ENCODE measurements at places on chromosomes 16 and 17. TPM values are rescaled to one million over a fixed set of nuclear protein-coding genes. Genes with fewer than 3 reads are reported as not detected.

DNA sequence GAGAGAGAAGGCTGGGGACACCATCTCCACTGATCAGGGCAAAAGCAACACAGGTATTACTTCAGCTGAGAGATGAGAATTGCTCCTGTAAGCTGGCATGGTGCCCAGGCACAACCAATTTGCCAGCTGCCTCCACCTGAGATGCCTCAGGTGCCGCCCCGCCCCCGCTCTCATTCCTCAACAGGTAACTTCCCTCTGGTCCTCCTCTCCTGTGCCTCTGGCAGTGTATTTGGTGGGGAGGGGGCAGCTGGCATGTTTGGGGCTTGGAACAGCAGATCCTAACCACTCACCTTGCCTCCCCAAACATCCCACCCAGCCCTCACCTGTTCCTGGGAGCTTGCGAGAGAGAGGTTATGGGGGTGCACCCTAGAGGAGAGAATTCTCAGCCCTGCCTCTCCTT lies 2.9 kb upstream of the SRCIN1 start:
- H3K4me1 ChIP-seq, result peaks cover 11% of the 10 kb centered on the region
- H3K36me3 ChIP-seq, result no peaks in the 10 kb centered on the region
- DNase-seq, result no peak
- H3K4me3 ChIP-seq, result no peak overlapping the region
- no peak overlapping the region for H3K27ac ChIP-seq

DNA sequence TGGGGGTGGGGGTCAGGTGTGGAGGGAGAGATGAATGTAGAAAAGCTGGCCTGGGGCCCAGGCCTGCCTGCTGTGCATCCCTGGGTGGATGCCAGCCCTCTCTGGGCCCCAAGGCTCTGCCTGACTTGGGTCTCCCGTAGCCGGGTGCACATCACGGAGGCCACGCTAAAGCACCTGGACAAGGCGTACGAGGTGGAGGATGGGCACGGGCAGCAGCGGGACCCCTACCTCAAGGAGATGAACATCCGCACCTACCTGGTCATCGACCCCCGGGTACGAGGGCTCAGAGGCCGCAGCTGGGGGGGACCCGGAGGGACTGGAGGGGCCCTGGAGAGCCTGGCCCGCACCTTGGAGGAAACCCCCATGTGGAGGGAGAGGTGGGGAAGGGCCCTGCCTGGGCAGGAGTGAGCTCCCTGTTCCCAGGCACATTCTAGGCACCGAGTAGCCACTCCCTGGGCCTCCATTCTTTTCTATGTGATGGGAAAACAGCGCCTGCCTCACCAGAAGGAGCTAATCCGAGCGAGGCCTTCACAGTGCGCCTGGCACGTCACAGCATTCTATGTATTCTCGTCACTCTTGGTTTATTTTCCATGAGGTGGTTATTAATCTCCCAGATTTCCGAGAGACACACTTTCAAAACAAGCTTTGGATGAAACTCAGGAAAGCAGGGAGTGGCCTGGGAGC lies 34.7 kb downstream of the ADCY7 start:
- no peaks in the 10 kb centered on the region for H3K27me3 ChIP-seq
- H3K4me3 ChIP-seq, result no peak overlapping the region
- DNase-seq, result no peak
- H3K4me1 ChIP-seq, result peaks cover 19% of the 10 kb centered on the region

GRCh38 chr16:23121024-23121423 lies 28.2 kb downstream of the USP31 start:
- H3K27ac ChIP-seq, result no peak overlapping the region
- H3K4me3 ChIP-seq, result no peak overlapping the region
- no peaks in the 10 kb centered on the region for H3K27me3 ChIP-seq
- H3K4me1 ChIP-seq, result peaks cover 12% of the 10 kb centered on the region

The TMED6 gene
- 1.1 TPM for polyA plus RNA-seq

The CORO7 gene
- polyA plus RNA-seq, result 20.4 TPM

All from muscle of leg (tissue), 16 donors.